ENCODE measurements at places on chromosomes 7 and 10. TPM values are rescaled to one million over a fixed set of nuclear protein-coding genes. Genes with fewer than 3 reads are reported as not detected.

Gene SEMA3A
- total RNA-seq, result 0.34 TPM

Gene EPO
- total RNA-seq, result not detected

Gene OPALIN
- total RNA-seq, result not detected

Gene CHN2
- not detected for total RNA-seq

Gene MAD1L1
- total RNA-seq, result 163 TPM

Gene TMEM213
- total RNA-seq, result not detected

Gene ALOX5
- total RNA-seq, result not detected

Gene FXYD4
- total RNA-seq, result not detected

Gene AKR1B15
- total RNA-seq, result not detected

Gene TMEM196
- not detected for total RNA-seq

Gene ETV1
- 7.2 TPM for total RNA-seq

Gene STEAP2
- 0.80 TPM for total RNA-seq

Gene DNAJB12
- total RNA-seq, result 23.1 TPM

- DNase-seq, result no peak
These were observed 128.4 kb downstream of the PAXIP1 start for GRCh38 chr7:154874409-154875113.

GRCh38 chr10:121540732-121541395, 57.4 kb downstream of the FGFR2 start:
- DNase-seq, result no peak

- peak; percentile 46 for DNase-seq
These were observed 19.1 kb upstream of the ARMS2 start for GRCh38 chr10:122435212-122435827.

- no peak for DNase-seq
These were observed 12.2 kb downstream of the AQP1 start for GRCh38 chr7:30923774-30924413.

DNA sequence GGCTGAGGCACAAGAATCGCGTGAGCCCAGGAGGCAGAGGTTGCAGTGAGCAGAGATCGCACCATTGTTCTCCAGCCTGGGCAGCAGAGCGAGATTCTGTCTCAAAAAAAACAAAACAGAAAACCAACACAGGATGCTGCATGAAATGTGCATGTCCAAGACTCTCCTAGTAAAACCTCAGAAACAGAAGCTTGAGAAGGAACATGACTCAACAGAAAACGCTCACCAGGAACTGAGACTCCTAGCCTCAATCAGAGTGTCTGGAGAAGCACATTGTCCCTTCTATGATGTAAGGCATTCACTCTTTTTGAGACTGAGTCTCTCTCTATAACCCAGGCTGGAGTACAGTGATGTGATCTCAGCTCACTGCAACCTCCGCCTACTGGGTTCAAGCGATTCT, 168.3 kb downstream of the MYOF start:
- DNase-seq, result no peak

DNA sequence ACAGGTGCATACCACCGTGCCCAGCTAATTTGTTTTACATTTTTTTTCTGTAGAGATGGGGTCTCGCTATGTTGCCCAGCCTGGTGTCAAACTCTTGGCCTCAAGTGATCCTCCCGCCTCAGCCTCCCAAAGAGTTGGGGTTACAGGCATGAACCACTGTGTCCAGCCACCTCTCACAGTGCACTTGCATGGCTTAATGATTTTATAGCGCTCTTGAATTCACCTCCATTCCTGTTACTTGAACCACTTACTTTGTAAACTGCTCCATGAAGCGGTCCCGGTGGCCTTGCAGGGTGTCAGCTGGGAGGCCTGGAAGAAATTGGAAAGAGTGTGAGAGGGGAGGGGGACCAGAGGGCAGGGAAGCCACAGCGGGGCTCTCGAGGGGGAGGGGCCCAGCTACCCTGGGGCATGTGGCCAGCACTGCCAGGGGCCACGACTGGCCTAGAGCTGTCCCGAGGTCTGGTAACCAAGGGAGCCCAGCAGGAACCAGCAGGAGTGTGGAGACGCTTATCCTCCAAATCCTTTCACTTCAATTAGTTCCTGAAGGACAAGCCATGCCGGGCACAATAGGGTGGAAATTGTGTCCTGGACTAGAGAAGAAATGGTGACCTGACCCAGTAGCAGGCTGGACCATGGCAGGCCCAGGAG, 76.0 kb downstream of the SPDYE5 start:
- peak; percentile 35 for DNase-seq

- no peak for DNase-seq
These were observed 50.1 kb upstream of the INPP5A start for GRCh38 chr10:132487241-132488135.

DNA sequence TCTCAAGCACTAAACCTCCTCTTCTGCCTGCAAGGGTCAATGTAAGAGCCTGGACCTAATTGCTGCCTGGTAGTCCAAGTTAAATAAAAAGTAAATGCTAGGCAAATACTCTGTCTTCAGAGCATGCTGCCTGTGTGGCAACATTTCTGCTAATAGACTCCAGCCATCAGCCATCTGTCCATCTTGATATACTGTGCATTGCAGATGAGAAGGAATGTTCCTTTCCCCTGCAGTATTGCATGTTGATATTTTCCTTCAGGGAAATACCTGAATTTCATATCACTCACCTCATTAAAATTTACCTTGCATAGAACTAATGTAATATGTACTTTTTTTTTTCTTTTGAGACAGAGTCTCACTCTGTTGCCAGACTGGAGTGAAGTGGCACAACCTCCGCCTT, 87.9 kb downstream of the SLC16A9 start:
- DNase-seq, result no peak

DNA sequence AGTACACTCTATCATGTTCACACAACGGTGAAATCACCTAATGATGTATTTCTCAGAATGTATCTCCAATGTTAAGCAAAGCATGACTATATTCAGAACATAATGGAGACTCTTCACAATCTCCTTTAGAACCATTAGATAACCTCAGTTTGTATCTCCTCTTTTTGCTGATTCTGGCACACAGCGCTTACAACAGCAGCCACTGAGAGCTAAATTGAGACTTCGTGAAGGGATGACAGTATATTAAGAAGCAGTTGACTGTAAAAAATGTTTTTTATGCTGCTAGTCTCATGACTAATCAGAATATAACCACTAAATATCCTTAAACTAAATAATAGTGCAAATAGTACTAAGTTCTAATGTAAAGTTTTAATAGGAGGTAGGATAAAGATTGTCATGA, 46.9 kb downstream of the KMT2E start:
- no peak for DNase-seq

- DNase-seq, result no peak
These were observed 555.3 kb downstream of the DNAJB9 start for GRCh38 chr7:109125001-109125400.

- DNase-seq, result peak; percentile 98
These were observed at the start of gene HDAC9 for GRCh38 chr7:18495412-18496340. Gene HDAC9, plus strand, starts transcription at chr7:18495749. Its CDS starts 554 bp downstream, at chr7:18496303.

- DNase-seq, result no peak
These were observed 21.4 kb downstream of the STEAP1 start for GRCh38 chr7:90175667-90176066.

DNA sequence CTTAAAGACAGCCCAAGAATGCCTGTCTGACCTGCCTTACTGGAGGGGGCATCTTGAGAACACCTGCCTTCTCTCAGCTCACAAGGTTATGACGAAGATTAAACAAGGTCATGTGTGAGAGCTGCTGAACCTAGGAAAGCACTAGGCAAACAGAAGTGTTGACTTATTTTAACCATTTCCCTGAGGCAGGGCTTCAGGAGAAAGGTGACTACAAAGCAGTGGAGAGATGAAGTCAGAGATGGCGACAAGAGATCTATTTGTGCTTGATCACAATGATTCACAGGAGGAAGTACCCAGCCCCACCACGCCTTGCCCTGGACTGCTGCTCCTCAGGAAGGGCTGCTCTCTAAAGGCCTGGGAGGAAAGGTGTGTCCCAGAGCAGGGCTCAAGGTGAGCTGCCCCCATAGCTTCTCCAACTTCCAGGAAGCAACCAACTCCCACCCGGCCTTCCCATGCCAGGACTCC, 27.8 kb downstream of the STN1 start:
- no peak for DNase-seq

DNA sequence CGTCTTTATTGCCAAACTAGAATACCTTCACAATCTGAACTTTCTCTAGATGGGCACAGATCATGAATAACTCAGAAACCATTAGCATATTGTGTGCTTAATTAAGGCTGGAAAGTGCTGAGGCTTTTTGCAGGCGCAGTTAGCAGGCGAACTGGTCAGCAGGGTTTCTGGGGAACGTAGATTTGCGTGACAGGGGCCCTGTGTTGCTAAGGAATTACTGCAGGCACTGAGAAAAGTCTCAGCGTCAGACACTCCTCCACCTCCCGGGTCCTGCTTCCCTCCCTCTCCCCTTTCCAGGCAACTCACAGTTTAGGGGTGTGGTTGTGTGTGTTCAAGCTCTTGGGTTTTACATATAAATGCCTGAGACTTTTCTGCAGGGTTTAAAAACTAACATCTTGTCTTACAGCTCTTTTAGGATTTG, 2.2 kb downstream of the MAP3K8 start:
- DNase-seq, result peak; percentile 12

DNA sequence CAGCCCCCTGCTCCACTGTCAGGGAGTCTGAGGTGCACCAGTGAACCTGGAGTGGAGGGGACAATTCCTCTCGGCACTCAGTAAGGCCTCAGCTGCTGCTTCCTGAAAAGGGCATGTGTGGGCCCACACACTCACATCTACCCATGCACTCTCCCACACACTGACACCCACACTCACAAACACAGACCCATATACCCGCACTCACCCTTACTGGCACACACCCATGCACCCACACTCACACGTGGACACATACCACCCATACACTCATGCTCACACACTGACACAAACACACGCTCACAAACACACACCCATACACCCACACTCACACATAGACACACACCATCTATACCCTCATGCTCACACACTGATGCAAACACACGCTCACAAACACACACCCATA, 31.9 kb downstream of the ADAMTS14 start:
- no peak for DNase-seq

GRCh38 chr10:110285501-110285900, 19.2 kb downstream of the SMNDC1 start:
- DNase-seq, result no peak

GRCh38 chr10:53239873-53240272, 467.3 kb upstream of the MBL2 start:
- no peak for DNase-seq

DNA sequence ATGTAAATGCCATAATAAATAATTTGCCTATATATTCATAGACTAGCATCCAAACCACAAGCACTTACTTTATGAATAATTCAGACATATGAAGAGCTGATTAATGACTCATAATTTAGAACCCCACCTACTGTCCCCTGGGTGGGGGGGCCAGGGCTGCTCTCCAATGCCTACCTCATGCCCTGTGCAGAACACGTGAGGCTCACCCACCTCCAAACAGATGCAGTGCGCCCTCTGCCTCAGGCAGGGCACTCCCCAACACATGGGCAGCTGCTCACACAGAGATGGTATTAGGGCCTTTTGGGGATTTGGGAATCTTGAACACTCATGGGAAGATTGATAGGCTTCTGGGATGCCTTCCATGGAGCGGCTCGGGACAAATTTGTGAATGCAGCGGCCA, 75.1 kb upstream of the INSIG1 start:
- no peak for DNase-seq

GRCh38 chr7:5543361-5543760, 119.7 kb upstream of the TNRC18 start:
- no peak for DNase-seq

DNA sequence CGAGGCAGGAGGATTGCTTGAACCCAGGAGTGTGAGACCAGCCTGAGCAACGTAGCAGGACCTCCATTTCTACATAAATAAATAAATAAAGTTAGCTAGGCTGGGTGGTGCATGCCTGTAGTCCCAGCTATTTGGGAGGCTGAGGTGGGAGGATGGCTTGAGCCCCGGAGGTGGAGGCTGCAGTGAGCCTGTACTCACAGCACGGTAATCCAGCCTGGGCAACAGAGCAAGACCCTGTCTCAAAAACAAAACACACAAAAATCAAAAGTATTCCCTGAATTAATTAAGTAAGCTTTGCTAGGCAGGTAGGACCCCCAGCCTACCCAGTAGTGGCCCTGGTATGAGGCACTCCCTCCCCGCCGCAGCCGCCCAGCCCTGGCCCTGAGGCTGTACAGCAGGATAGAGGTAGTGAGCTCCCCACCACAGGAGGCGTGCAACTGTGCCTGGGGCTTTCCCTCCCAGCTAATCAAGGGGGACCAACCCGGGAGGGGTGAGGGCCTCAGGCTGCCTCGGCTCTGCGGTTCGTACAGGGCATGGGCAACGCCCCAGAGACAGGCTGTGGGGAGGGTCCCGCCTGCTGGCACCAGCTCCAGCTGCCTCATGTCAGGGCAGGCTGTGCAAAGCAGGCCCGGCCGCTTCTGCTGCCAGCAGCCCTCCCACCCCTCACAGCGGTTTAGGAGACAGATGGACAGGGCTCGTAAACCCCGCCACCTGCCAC, 1.0 kb upstream of the CYP2W1 start:
- no peak for DNase-seq

GRCh38 chr7:142637240-142637639, 112.0 kb upstream of the PRSS1 start:
- DNase-seq, result no peak

GRCh38 chr7:69598487-69599285, 411 bp downstream of the AUTS2 start:
- DNase-seq, result peak; percentile 54

GRCh38 chr10:33161550-33162247, 172.8 kb downstream of the NRP1 start:
- no peak for DNase-seq

DNA sequence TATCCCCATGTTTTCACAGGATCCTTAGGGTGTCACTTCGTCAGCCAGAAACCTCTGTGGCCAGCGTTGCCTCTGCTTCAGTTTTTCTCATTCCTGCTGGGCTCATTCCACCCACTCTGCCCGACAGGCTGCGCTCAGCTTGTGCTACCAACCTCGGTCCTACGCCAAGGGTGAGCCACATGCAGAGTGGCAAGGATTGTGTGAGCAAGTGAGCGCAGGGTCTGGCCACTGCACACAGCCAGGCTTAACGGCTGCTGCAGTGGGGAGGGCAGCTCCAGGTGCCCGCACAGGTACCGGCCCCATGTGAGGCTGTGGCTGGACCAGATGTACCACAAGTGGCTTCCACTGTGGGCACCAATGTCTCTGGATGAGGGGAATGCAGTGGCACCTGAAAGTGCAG, 329.2 kb downstream of the AUTS2 start:
- no peak for DNase-seq
